ENCODE measurements at places on chromosomes 7 and 10.
A peak's percentile ranks its signal among the peaks of the same experiment; 100 is the strongest.

- DNase-seq: no peak
Observed at GRCh38 chr10:15341502-15342128, 29.5 kb downstream of the FAM171A1 start.

DNA sequence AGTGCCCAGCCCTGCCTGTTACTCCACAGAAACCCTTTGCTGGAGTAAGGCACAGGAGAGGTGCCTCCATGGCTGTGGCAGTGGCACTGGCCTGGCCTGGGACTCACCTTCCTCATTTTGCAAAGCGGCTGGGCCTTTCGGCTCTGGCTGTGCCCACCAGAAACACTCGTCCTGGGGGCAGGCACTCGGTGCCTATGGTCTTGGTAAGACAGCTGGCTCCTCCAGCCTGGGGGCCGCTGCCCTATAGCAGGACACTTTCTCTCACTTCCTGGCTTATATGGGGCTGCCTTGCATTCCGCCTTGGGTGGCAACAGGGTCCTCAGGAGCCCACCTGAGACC is 13.2 kb downstream of the ZMIZ1 start:
- no peak for DNase-seq

DNA sequence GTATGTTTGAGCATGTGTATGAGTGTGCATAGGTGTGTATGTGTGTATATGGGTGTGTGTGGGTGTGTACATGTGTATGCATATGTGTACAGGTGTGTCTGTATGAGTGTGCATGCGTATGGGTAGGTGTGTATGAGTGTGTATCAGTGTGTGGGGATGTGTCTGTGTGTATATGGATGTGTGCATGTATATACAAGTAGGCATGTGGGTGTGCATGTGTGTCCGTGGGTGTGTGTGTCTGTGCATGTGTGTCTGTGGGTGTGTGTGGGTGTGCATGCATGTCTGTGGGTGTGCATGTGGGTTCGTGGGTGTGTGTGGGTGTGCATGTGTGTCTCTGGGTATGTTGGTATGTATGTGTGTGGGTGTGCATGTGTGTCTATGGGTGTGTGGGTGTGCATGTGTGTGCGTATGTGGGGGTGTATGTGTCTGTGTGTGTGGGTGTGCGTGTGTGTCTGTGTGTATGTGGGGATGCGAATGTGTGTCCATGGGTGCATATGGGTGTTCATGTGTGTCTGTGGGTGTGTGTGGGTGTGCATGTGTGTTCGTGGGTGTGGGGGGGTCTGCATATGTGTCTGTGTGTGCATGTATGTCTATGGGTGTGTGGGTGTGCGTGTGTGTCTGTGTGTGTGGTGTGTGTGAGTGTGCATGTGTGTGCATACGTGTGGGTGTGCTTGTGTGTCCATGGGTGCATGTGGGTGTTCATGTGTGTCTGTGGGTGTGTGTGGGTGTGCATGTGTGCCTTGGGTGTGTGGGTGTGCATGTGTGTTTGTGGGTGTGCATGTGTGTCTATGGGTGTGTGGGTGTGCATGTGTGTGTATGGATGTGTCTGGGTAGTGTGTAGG is 20.6 kb downstream of the EMX2 start:
- no peak for DNase-seq

DNA sequence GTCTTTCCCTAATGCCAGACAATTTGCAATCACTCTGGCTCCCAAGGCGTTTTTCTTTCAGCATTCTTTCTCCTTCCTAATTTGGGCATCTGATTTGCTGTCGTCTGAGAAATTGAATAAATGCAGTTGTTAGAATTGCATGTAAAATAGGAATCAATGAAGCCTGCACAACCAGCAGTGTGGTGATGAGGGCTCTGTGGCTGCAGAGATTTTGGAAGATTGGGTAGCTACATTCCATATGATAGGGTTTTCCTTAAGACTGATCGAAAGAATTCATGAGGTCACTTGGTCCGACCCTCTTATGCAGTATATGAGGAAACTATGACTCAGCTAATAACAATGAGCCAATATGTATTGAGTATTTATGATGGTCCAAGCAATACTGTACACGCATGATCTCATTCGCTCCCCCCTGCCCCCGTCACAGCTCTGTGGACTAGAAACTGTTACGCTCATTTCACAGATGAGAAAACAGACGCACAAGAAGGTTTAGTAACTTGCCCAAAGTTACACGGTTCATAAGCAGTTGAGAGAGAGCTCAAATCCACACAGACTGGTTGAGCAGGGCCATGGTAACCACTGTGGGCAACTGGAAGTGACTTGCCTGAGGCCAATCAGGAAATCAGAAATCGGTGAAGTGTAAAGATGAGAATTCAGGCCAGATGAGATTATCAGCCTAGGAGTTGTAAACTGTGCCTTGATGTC is 527.2 kb downstream of the GATA3 start:
- DNase-seq: peak; percentile 9

- DNase-seq: peak; percentile 82
Observed at GRCh38 chr7:140653319-140654108, 12.9 kb upstream of the DENND2A start.

DNA sequence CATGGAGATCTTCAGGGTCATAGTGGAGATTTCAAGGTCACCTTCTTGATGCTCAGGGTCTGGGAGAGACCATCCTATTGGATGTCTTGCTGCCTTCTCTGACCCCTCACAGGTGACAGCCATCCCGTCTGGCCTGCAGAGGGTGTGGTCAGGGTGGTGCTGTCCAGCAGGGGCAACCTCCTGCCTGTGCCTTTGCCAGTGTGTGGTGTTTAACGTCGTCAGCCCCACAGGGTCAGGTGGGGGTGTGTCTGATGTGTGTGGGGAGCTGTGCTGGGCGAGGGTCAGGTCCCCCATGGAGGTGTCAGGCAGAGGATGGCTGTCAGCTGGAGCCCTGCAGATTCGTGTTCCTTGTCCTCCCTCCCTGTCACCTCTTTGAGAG is 16.5 kb downstream of the ADCY1 start:
- no peak for DNase-seq

DNA sequence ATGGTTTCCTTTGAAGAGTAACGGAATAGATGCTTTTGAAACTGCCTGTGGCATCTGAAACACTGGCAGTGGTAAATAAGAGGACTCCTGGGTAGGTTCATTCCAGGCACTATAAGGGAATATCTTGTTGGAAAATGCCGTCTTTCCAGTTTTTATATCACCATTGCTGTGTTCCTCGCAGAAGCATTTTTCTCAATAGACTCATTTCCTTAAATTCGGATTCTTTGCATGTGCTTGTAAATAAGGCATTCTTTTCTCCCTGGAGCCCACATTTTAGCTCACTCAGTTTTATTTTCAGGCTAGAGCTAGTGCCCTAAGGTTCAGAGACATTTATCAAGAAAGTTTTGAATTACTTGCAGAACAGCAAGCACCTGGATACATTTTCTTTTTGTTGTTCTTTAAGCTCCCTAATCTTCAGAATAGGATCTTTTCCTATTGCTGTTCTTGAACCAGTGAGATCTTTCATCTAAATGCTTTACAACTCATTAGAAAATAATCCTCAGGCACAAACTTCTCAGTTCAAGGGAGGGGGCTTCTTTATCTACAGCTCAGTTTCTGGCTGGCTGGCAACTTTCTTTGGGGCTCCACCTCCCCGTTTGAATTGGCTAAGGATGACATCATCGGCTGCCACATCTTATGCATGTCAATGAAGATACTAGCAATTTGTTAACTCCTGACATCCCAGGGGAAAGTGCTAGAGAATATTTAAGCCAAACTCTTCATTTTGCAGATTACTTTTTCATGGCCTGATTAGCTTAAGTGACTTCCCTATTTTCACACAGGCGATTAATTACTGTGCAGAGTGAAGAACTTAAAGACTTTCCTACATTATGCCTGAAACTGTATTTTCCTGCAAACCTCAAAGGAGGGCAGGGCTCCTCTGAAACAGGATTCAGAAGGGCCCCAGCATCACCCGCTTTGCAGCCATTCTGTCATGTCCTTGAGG is 133.7 kb upstream of the RSU1 start:
- DNase-seq: no peak
